ENCODE measurements at places on chromosomes 7 and 10.

- DNase-seq, result no peak
These were observed 45.1 kb downstream of the SLC25A40 start for GRCh38 chr7:87831097-87831496.

- no peak for DNase-seq
These were observed 51.4 kb upstream of the PFKFB3 start for GRCh38 chr10:6151087-6151977.

DNA sequence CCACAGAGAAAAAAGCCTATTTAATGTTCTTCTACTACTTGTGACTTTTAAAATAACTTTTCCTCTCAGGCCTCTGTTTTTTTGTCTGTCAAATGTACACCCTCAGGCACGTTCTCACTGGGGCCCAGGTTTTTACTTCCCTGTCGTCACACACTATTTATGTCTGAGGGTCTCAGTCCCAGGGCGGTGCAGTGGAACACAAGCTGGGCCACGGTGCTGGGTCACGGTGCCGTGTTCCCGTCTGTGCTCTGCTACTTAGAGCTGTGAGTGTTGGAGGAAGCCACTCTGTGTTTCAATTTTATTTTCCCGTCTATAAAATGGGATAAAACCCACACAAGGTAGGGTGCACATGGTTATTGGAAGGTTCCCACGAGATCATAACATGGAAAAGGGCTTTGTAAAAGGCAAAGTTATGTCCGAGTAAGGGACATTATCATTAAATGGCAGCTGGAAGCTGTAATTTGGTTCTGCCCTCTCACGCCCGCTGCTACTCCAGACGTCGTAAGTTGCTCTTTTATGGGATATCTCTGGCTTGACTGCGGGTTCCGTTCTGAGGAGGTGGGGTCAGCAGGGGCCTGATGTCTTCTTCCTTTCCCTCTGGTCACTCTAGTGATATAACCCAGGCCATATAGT is 25.2 kb downstream of the ZNF775 start:
- DNase-seq, result no peak

DNA sequence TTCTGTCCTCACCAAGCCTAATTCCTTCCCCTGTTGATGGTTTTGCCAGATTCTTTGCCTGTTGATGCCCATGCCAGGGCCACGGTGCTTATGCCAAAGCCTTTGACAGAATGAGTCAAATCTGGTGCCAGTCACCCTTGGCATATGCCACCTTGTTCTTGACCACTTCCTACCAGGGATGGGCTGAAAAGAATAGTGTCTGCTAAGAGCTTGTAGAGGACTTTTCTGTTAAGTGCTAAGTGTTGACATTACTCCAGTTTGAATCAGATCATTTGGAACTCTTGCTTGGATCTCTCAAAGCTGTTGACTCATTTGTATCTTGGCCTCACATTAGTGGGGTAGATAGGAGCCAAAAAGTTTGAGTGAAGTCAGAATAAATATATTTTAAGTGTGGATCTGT is 661.2 kb downstream of the AUTS2 start:
- DNase-seq, result no peak

- no peak for DNase-seq
These were observed 30.1 kb downstream of the BTBD16 start for GRCh38 chr10:122301055-122301810.

GRCh38 chr7:36905841-36906240 is 181.5 kb upstream of the AOAH start:
- DNase-seq, result no peak

- no peak for DNase-seq
These were observed 23.6 kb downstream of the PANK1 start for GRCh38 chr10:89621438-89621837.
